ENCODE measurements at places on chromosomes 4 and X. TPM values are rescaled to one million over a fixed set of nuclear protein-coding genes. Genes with fewer than 3 reads are reported as not detected.

Gene FRAS1
- 5.9 TPM for polyA plus RNA-seq

Gene GRPEL1
- 25.3 TPM for polyA plus RNA-seq

Gene PRR32
- polyA plus RNA-seq, result 124 TPM

Gene DCAF4L1
- polyA plus RNA-seq, result 0.39 TPM

Gene CXCL8
- 5.7 TPM for polyA plus RNA-seq

Gene MAML3
- 4.2 TPM for polyA plus RNA-seq

Gene RPA4
- 0.21 TPM for polyA plus RNA-seq

Gene SLC6A14
- not detected for polyA plus RNA-seq

Gene PCSK1N
- polyA plus RNA-seq, result 0.42 TPM

DNA sequence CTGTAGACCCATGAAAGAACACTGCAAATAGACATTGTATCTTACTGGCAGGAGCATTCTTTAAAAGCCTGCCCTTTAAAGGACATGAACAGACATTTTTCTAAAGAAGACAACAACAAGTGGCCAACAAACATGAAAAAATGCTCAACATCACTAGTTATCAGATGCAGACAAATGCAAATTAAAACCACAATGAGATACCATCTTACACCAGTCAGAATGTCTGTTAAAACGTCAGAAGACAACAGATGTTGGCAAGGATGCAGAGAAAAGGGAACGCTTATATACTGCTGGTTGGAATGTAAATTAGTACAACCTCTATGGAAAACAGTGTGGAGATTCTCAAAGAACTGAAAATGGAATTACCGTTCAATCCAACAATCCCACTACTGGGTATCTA lies 77.2 kb downstream of the ATP10D start:
- no peak for DNase-seq

DNA sequence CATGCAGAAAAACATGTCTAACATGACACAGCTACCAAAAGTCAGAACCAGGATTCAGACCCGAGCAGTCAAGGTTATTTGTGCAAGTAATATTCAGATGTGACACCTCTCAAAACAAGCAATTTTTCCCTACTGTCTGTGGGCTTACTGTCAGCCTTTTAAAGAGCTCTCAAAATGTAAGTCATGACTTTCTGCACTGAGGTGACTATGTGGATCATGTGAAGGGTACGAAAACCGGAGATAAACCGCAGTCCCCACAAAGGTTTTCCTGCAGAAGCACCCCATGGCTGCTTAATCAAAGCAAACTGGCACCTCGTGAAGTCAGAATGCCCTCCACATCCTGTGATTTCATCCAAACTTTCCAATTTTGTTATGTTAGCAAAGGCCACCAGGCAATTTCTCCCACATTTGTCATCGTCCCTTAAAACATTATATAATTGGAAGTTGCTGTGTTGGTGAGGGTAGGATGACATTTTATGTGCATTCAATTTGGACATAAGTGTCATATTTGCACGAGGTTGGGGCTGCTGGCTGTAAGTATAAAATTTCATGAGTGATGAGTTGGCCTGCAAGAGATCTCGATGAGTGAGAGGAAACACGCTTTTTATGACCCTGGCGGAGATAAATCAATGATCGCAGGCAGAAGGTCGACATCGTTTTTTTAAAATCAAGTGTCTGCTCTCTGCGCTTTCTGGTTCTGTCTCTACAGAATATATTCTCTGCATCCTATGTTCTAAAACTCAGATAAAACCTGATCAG lies 161.2 kb downstream of the STK32B start:
- DNase-seq, result no peak

GRCh38 chr4:56272003-56272402 lies 115.3 kb downstream of the AASDH start:
- DNase-seq, result no peak

- no peak for DNase-seq
These were observed 38.3 kb downstream of the TKTL1 start for GRCh38 chrX:154333837-154334271.

DNA sequence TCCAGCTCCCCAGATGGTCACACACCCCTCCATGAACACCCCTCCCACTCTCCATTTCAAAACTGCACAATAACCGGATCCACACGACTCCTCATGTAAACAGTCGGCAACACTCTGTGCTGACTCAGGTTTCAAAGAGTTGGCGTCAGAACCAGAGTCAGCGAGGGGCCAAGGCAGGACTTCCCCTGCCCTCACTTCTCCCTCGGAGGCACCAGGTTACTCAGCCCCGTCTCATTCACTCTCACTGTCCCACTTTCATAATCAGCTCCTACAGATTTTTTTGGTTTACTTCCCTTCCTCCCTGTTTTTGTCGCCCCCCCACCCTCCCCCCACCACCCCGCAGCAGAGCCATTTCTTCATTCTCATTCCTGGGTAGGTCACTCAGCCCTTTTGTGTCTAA lies 2.7 kb upstream of the TIMP1 start:
- DNase-seq, result no peak

GRCh38 chr4:139902321-139903320 lies 237.0 kb downstream of the MGST2 start:
- no peak for DNase-seq

- DNase-seq, result no peak
These were observed 64.5 kb downstream of the TENM3 start for GRCh38 chr4:182307746-182308145.

- DNase-seq, result no peak
These were observed 137.6 kb downstream of the NPNT start for GRCh38 chr4:106032851-106033286.

- peak; percentile 67 for DNase-seq
These were observed 49.4 kb downstream of the RTL9 start for GRCh38 chrX:110407910-110408545.

DNA sequence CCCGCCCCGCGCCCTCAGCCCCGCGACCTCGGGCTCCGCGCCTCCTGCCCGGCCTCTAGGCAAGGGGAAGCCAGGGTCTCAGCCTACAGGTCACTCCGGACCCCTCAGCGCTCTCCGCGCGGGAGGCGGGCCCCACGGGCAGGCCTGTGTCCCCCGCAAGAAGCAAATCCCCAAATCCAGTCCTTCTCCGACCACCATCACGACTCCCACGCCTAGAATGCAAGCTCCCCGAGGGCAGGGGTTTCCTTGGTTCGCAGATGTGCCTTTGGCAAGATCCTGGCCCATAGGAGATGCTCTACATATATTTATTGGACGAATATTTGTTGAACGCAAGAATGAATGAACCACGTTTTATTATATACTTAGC lies 260 bp upstream of the CCDC149 start:
- peak; percentile 43 for DNase-seq

DNA sequence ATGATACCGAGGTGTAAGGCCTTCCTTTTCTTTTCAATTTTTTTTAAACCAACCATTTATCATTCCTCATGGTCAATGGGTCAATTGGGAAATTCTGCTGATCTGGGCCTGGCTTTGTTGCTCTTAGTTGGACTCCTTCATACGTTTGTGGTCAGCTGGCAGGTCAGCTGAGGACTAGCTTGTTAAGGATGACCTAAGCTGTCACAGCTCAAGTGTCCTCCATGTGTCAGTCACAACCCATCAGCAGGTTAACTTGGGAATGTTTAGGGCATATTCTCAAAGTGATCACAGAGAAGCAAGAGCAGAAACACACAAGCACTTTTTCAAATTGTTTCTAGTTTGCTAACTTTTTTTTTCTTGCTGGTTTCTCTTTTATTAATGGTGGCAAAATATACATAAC lies 117.4 kb upstream of the MAB21L2 start:
- DNase-seq, result no peak

GRCh38 chr4:17523662-17524061 lies 8.7 kb downstream of the CLRN2 start:
- DNase-seq, result no peak

DNA sequence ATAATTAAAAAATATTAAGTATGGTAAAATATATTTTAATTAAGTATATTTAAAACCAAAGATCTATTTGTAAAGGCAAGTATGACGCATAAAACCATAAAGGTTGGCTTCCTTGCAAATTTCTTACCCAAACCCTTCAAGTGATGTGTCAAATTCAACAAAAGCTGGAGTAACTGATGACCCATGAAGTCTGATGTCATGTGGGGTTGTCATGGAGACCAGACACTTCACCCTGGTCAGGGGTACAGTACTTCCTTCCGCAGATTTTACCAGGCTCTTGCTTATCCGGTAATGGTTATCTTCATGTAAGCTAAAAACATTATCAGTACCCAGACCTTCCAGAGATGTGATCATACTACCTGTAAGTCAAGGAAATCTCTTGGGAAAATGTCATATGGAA lies 170.1 kb downstream of the WDFY3 start:
- DNase-seq, result no peak

GRCh38 chr4:79253924-79254323 lies 71.9 kb downstream of the NAA11 start:
- no peak for DNase-seq

GRCh38 chr4:8276358-8277240 lies 7.0 kb downstream of the HTRA3 start:
- no peak for DNase-seq

DNA sequence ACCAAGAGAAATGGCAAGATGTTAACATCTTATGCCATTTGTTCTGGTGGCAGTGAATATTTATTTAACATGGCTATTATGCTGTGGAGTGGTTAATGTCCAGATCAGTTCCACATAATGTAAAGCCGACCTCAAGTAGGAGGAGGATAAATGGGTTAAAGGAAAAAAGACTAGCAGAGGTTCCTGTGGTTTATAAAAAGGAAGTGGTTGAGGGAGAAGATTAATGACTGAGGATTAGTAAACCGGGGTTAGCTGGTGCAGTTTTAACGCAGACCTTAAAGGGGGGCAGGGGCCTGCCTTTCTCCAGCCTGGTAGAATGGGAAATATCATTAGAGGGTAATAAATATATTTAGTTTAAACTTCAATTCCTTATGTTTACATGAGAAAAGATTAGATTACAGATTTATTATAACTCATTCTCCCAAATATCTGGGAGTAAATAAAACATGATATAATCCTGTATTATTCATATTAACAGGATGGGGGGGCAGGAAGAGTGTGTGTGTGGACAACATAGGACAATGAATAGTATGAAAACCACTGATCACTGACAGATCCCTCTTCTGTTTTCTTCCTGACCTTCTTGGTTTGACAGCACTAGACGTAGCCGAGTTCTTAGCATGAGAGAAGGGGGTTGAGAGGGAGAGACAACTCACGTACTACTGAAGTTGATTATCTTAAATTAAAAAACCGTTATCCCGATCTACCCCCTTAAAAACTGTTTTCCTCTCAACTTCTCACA lies 124.1 kb upstream of the LIMCH1 start:
- DNase-seq, result no peak

- no peak for DNase-seq
These were observed 196.0 kb upstream of the TLL1 start for GRCh38 chr4:165677081-165677480.

DNA sequence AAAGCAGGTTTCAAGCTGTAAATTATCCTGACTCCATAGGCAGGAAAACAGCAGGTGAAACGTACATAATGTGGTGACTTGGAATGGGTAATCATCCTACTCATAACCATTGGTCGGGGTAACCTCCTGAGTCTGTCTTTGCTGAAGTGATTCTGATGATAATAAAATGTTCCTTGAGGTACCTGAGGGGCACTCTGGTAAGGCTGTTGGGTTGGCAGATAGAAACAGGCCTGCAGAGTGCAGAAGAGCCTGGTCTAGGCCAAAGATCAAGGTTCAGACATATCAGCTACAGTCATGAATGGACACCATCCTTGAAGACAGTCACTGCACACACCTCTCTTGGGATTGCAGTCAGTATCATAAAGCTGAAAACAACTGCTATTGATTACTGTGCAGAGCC lies 174.7 kb upstream of the RPL34 start:
- no peak for DNase-seq

- no peak for DNase-seq
These were observed 241.0 kb downstream of the SLC39A8 start for GRCh38 chr4:102104278-102104677.

DNA sequence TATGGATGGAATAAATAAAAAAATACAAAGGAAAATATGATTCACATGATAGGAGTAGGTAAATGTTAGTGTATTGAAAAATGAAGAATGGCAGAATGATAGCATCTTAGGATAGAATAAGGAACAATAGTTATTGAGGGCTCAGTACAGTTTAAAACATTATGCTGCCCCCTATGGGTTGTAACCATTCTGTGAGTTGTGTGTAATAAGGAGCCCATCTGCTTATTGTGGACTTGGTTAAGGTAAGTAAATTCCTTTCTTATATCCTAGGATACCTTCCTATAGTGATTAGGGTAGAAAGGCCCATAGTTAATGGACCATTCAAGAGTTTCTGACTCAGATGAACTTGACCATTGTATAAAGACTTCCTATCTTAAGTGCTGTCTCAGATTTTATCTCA lies 195.8 kb downstream of the PDHA2 start:
- DNase-seq, result no peak

DNA sequence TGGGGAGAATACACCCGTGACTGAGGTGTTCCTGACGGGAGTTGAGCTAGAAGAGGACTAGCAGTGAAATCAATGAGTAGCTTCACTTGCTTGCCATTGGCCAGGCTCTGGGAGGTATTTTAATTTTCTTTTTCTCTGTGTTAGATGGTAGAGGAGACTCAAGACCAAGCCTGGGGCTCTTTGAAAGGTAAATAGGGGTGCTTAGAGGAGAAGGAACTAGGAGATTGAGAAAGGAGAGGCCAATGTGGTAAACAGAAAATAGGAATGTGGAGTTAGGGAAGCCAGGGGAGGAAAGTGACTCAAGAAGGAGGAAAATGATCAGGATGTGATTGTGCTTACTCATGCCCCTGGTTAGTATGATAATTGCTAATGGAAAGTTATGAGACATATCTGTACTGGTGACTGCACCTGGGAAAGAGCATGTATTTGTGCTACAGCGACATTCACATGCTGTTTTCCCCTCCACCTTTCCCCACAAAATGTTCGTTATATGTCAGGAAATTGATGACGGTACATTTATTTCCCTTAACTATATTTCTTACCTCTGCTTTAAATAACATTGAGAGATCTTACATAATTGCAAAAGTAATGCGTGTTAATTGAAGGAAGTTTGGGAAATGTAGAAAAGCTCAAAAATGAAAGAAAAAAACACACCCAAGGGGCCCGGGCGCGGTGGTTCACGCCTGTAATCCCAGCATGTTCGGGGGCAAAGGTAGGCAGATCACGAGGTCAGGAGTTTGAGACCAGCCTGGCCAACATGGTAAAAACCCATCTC lies 16.9 kb upstream of the LRBA start:
- no peak for DNase-seq

Measured in muscle of back (tissue), 13 donors.